Islet precursor cell (in vitro differentiated cells): ENCODE measurements at places on chromosomes 11 and 22.

- peak; percentile 93 for DNase-seq
Measured at GRCh38 chr11:1693327-1694063, 3.5 kb upstream of the KRTAP5-6 start.

DNA sequence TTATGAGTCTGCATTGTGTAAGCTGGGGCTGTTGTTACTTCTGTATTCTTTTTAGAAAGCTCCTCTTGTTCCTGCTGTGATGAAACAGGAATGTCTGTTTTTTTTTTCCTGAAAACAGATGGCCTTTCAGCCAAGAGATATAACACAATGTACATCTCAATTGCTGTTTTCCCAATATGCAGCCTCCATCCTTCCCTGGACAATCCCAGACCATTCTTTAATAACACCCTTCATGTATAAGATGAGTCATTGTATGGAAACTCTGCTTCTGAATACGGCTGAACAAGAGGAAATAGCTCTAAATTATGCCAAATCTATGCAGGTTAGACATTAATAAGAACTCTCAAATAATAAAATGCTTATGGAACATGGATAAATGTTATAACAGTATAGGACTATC lies 60.2 kb upstream of the LRRC4C start:
- DNase-seq: no peak

DNA sequence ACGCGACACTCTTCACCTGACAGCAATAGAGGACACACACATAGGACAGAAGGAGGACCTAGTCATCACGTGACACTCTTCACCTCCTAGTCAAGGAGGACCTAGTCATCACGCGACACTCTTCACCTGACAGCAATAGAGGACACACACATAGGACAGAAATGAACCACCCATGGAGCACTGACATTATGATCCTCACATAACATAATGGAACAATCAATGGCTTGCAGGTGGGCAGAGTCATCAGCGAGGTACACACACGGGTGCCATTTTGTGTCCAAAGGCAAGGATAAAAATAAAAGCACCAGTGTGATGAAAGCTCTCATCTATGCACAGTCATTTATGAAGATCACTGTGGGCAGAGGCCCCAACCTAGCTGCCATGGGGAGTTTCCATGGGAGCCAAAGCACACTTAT lies 354.7 kb downstream of the LARGE1 start:
- peak; percentile 37 for DNase-seq

- no peak for DNase-seq
Measured at GRCh38 chr11:76266286-76267100, 60.2 kb upstream of the WNT11 start.

DNA sequence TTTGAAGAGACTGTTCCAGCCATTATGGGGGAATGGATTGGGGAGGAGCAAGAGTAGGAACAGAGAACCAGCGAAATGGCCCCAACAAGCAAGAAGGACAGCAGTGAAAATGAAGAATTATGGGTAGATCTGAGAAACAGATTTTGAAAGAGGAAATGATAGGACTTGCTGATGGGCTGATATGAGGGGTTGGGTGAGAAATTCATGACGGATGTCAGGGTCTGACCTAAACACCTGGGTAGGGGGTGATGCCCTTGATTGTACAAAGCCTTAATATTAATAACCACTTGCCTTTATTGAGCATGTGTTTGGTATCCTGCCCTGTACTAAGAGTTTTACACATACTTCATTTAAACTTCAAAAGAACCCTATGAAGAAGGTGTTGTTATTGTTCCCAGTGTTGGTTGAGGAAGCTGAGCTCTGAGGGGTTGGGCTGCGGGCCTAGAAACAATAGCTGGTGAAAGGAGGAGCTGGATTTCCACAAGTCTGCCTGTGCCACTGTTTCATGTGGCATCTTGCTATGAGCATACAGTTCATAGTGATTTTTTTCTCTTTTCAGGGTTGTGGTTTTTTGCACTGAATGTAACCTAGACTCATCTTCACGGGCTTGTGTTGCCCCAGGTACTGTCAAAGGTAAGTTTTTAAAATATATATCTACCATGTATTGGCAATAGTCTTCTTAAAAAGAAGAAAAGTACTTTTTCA lies 61.1 kb upstream of the TNRC6B start:
- DNase-seq: no peak

DNA sequence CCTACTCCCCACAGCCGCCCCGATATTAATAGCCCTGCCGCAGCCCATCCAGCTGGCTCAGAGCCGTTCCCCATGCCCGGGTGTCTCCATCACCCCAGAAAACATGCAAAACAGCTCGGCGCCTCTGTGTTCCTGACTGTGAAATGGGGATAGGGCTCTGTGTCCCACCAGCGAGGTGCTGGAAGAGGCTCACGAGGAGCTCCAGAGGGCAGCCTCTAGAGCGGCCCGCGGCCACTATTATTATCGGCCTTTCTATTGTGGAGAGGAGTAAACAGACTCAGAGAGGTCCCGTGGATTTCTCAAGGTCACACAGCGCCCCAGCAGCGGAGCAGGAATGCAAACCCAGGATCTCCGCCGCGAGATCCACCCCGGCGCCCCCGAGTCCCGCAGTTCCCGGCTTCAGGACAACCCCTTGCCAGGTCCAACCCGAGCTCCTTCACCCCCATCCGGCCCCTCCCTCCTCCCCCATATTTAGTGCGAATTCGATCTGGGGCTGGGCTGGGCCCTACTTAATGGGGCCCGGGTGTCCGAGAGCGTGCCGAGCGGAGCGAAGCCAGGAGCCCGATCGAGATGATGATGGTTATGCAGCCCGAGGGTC lies at the start of gene ACTN3:
TSS of gene ACTN3 (plus strand) at position 536 of the 598 bp plus-strand sequence. CDS start at position 571, 35 bp downstream.
- peak; percentile 58 for DNase-seq

DNA sequence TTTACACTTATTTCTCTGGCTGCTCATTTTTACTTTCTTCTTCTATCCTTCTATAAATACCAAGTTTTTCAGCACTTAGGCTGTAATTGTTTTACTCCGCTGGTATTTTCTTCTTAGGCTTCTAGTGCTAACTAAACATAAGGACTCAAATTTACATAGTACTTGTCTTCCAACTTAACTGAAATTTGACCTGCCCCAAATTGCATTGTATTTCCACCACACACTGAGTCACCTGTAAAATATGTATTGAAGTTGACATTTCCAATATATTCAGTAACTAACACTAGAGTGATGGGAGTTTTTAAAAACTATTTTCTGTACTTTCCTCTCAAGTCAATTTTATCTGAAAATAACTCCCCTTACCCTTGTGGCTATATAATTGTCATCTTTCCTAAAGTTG lies 1794.1 kb upstream of the RAG2 start:
- no peak for DNase-seq

DNA sequence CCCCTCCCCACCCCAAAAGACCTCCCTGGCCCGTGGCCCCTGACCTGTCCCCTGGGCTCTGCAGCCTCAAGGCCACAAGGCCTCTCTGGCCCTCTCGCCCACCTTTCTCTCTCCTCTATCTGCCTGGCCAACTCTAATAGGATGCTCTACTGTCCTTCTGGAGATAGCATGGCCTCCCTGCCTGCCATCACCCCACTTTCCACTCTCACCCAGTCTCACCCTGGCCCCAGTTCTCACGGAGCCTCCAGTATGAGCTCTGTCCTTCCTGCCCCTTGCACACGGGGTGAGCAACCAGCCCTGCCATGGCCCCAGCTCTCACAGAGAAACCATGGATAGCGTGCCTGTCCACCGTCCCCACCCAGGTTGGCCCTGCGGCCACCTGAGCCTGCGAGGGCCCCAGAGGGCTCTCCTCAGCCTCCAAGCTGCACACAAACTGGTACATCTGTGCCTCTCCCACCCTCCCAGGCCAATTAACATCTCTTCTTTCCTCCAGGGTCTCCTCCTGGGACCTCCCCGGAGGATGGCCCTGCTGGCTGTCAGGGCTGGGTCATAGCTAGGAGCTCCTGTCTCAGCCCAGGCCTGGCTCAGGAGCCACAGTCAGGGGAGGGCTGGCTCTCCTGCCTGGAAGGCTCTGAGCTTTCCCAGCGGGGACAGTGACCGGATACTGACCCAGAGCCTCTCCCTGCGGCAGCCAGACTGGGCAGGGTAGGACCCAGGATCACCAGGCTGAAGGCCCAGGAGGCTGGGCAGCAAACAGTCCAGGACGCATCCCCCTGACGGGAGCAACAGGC lies 22.3 kb downstream of the RTN4R start:
- no peak for DNase-seq

GRCh38 chr11:44985721-44986120 lies 35.0 kb upstream of the TP53I11 start:
- DNase-seq: peak; percentile 43

GRCh38 chr11:41499429-41499828 lies 40.0 kb upstream of the LRRC4C start:
- no peak for DNase-seq

DNA sequence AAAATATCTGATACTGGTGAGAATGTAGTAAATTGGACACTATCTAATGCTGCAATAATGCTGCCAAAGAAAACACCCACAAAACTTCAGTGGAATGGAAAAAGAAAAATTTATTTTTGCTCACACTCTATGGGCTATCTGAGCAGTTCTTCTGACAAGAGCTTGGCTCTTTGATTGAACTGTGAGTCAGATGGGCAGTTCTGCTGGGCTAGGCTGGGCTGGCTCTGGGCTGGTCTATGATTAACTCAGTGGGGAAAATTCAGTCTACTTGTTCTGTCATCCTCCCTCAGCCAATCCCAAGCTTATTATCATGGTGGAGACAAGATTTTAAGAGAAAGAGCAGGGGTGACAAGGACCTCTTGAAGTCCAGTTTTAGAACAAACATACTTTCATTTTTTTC lies 1404.8 kb downstream of the LRRC4C start:
- no peak for DNase-seq

DNA sequence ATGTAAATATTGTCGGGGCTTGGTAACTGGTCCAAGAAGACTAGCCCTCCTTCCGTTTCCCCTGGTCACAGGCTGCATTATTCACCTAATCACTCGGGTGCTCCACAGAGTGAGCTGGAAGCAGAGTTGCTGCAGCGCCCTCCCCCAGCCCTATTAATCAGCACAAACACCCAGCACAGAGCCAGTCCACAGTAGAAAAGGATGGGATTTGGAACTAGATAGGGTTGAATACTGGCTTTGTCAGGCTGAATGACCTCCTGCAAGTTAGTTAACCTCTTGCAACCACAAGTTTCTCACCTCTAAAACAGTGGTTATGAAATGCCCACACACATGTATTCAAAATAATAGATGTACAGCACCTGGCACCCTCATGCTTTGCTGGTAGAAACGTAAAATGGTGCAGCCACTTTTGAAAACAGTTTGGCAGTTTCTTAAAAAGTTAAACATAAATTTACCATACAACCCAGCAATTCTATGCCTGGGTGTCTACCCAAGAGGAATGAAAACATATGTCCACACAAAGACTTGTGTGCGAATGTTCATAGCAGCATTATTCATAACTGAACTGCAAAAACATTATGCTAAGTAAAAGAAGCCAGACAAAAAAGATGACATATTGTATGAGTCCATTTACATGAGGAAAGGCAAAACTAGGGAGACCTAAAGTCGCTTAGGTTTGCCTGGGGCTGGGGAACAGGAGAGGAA lies 31.7 kb upstream of the APLP2 start:
- no peak for DNase-seq

- no peak for DNase-seq
Measured at GRCh38 chr11:57453543-57454177, 6.7 kb upstream of the RTN4RL2 start.

- DNase-seq: no peak
Measured at GRCh38 chr11:126660761-126661425, 305.4 kb downstream of the ST3GAL4 start.

DNA sequence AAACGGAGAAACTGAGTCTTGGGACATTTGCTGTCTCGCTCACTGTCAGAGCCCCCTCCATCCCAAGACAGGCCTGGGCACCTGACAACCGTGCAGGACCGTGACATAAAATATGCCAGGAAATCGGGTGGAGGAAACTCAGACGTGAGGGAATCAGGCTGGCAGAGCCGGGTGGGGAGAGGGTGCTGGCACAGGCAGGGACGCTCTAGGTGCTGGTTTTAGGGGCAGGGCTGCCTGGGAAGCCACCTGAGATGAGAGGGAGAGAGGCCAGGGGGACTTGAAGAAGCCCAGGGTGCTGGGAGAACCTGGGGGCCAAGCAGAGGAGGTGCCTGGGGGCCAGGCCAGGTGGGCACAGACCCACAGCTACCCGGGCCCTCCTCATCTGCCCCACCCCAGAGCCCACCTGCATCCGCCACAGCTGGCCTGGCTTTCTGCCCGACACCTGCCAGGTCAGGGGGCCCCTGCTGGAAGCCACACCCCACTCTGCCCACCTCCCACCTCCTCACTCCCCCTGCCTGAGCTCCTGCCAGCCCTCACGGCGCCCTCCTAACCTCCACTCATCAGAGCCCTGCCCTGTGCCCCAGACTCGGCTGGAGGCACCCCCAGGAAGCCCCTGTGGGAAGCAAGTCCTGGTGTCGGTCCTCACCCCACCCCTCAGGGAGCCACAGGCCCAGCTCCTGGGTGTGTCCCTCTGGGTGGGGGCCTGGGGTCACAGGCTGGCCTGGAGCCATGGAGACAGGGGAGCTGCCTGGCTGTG lies 27.3 kb upstream of the MUC5AC start:
- peak; percentile 19 for DNase-seq

- peak; percentile 73 for DNase-seq
Measured at GRCh38 chr22:33038836-33039235, 19.3 kb downstream of the SYN3 start.

DNA sequence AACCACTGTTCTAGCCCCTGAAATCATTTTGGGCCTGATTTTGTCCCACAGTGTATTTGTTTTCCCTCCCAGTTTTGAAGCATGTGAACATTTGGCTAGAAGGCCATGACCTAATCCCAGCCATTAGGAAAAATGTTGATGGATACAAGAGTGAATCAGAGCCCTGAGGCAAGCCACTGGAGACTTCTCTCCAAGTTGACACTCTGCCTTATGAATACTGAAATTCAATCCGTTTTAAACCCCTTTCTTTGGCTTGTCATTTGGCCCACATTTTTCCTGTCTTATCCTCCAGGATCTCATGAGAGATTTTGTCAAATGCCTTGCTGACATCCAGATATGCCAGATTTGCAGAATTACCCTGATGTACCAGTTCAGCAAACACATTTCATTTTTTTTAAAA lies 158.8 kb downstream of the FAT3 start:
- DNase-seq: peak; percentile 85

DNA sequence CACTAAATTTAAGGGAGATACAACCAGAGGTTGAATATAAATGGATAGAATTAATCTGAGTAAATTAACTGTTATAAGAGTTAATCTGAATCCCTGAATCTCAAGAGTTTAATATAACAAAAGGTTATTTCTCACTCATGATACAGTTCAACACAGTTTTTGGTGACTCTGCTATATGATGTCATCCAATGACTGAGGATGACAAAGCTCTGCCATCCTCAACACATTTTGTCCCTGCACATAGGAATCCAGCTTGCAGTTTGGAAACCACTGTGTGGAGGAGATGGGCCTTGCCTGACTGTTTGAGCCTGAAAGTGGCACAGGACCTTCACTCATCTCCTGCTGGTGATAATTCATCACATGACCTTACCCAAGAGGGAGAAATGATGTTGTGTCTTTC lies 121.0 kb upstream of the MPPED2 start:
- no peak for DNase-seq
